ENCODE measurements at places on chromosomes 1 and 21.

DNA sequence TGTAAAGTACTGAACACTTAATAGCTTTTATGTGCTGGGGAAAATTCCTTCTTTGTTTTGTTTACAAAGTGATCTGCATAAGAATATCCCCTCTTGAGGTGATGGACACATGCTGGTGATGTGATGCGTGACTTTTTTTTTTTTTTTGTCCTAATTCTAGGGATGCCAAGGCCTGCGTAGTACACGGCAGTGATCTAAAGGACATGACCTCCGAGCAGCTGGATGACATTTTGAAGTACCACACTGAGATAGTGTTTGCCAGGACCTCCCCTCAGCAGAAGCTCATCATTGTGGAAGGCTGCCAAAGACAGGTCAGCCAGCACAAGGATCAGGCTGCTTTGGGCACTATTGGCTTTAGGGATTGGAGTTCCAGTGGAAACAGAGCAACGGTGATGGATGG is 24.7 kb downstream of the ATP1A1 start:
- DNase-seq = no peak

- no peak for DNase-seq
These were observed 200.1 kb downstream of the AMY1C start for GRCh38 chr1:103949779-103950178.

DNA sequence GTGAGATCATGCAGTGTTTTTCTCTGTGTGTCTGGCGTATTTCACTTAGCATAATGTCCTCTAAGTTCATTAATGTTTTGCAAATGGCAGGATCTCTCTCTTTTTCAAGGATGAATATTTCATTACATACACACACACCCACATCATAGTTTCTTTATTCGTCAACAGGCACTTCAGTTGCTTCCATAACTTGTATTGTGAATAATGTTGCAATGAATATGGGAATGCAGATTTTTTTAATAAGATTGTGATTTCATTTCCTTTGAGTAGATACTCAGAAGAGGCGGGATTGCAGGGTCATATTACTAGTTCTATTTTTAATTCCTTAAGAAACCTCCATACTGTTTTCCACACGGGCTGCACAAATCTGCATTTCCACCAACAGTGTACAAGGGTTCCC is 134.0 kb downstream of the CLEC20A start:
- no peak for DNase-seq

DNA sequence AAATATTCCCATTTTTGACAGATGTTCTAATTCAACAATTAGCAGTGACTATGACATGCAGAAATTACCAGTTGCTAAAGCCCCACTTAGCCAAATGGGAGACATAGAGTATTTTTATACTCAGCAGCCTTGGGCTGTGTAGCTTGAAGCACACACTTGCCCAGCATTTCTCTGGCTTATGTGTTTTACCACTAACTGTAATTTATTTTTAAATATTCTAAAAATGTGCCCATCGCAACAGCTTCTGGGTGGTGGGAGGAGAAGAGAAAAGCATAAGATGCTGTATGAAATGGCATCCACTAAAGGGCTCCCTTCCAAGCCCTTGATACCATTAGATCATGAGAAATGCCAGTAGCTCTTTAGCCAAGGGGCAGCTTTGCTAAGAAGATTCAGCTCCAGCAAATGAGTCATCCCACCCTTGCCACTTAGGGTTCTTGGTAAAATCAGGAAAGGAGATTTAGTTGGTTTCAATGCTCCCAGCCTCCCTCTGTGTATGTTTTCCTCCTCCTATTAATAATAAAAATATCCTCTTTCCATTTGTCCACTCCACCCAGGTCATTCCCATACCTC is 462.7 kb upstream of the DEPDC1 start:
- no peak for DNase-seq

DNA sequence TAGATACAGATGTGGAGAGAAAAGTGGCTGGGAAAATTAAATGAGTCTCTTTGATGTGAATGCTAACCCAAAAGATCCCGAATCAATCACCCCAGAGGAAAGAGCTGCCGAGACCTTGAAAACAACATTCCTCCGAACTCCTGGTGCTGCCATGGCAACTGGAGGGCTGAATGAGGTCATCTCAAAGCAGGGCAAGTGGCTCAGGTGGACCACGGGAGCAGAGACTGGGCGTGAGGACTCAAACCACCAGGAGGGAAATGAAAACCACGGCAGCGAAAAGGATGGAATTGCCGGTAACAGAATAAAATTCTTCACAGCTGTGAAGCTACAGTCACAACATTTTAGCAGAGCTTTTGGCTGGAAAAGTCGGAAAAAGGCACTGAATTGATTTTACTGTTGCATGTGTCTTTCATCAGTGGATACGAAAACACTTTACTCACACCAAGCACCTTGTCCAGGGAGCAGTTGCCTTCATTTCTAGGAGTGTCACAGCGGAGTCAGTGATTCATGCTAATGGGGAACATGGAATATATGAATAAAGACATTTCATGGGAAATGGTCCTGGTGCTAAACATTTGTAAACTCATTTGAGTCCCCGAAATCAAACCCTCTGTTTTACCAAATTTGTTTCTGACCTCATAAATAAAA is 23.2 kb upstream of the BECN2 start:
- no peak for DNase-seq

- no peak for DNase-seq
These were observed 40.9 kb upstream of the MCOLN3 start for GRCh38 chr1:85089203-85089602.

- no peak for DNase-seq
These were observed 6.5 kb downstream of the NOC2L start for GRCh38 chr1:952603-953002.

- DNase-seq = no peak
These were observed 157.2 kb downstream of the KAZN start for GRCh38 chr1:14755518-14756252.

DNA sequence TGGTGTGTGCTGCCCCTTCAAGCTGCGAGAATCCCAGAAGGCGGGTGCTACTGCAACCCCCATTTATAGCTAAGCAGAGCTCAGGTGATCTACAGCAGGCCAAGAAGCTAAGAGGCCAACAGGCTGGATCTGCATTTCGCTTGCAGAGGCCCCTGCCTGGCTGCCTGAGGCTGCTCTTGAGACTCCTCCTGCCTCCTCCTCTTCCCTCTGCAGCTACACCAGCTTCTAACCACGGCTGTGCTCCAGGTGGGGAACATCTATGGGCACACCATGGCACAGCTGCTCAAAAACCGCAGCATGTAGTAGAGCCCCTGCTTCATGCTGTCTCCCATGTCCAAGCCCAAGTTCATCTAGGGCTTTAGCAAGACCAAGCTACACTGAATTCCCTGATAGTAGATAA is 72.9 kb upstream of the ZNF678 start:
- DNase-seq = no peak

GRCh38 chr1:23895082-23895481 is 18.1 kb downstream of the CNR2 start:
- DNase-seq = no peak

GRCh38 chr1:172394141-172394751 is 26.2 kb upstream of the C1orf105 start:
- peak; percentile 24 for DNase-seq

DNA sequence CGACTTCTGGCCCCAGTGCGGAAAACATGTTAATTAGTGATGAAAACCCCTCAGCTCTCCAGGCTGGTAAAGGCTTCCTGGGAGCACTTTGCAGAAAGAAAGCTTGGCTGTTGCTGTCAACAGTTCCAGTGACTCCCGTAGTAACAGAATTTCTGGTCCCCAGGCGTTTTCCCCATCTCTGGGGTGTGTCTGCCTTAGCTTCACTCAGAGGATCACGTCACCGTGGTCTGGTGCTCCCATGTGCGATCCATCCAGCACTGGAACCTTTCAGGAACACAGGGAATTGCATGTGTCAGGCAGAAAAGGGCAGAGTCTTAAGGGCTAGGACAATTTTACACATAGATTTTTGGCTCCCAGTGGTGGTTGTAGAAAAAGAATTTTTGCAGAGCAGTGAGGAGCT is 470.4 kb upstream of the USP24 start:
- no peak for DNase-seq

DNA sequence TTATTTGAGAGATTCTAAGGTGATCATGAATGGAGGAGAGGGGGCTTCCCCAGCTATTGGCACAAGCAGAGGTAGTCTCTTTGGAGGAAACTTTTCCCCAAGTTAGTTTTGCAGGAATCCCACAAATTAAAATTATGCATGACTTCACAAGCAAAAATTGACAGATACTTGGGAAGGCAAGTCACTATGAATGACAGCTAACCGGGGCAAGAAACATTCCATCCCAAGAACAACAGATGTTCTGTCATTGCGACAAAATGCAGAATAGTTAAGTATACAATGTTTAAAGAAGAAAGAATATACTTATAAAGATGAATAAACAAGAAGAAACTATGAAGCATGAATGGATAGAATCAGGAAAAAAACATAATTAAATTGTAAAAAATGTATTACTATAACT is 27.1 kb upstream of the SIM2 start:
- DNase-seq = no peak

DNA sequence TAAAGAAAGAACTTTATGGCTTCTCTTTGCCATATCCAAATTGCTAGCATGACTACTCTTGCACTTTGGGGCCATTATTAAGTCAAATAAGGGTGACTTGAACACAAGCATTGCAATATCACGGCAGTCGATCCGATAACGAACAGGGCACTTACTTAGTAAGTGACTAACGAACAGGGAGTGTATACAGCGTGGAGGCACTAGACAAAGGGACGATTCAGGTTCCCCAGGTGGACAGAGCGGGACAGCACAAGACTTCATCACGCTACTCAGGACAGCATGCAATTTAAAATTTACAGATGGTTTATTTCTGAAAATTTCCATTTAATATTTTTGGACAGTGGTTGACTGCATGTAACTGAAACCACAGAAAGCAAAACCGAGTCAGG is 5.4 kb upstream of the PITHD1 start:
- DNase-seq = no peak

Measured in stimulated activated CD8-positive, alpha-beta memory T cell treated with anti-CD3 and anti-CD28 coated beads, Interleukin-2, amount 100 ng/mL, for 1 hour (primary cell).